ENCODE measurements at places on chromosomes 5 and 9. TPM values are rescaled to one million over a fixed set of nuclear protein-coding genes. Genes with fewer than 3 reads are reported as not detected.

The LMX1B gene
- total RNA-seq, result 12.4 TPM

The LMAN2 gene
- 125 TPM for total RNA-seq

The CCDC69 gene
- total RNA-seq, result 6.4 TPM

The SLC25A48 gene
- 4.2 TPM for total RNA-seq

The IFNA10 gene
- total RNA-seq, result not detected

The IL9 gene
- not detected for total RNA-seq

The CYFIP2 gene
- total RNA-seq, result 29.3 TPM

The IL3 gene
- total RNA-seq, result not detected

The LHX2 gene
- 0.20 TPM for total RNA-seq

Measured in endodermal cell (in vitro differentiated cells).